ENCODE measurements at places on chromosomes 1 and 21. TPM values are rescaled to one million over a fixed set of nuclear protein-coding genes. Genes with fewer than 3 reads are reported as not detected.

KIAA0040 gene
- total RNA-seq: 45.6 TPM

VAV3 gene
- total RNA-seq: 6.1 TPM

LHX8 gene
- total RNA-seq: not detected

TTLL10 gene
- 0.15 TPM for total RNA-seq

KRTAP10-12 gene
- not detected for total RNA-seq

IRF6 gene
- 0.17 TPM for total RNA-seq

DNA sequence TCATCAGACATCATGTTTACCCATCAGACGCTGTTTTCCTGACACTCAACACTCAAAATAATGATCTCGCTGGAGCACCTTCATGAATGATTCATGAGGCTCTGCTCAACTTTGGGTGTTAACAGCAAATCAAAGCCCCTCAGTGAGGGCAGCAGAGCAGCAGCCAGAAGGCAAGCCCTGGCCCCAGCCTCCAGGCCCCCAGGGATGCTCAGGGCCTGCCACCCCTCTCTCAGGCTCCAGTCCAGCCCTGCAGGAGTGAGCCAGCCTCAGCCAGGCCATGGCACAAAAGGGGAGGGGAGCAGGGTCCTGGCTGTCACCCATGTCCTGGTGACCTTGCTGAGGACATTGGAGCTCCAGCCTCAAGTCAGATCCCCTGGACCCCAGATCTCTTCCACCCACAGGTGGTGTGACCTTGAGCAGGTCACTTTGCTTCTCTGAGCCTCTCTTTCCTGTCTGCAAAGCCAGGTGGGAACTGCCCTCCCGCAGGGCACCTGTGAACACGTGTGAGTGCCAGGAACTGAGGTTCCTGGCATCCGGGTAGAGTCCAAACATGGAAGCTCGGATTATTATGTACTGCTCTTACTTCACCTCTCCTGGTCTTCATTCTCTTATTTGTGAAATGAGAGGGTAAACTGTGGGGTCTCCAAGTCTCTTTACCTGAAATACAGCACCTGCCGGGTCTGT lies 161.6 kb upstream of the VAMP3 start:
- H3K27me3 ChIP-seq: no peaks in the 10 kb centered on the region
- no peak overlapping the region for H3K4me3 ChIP-seq
- DNase-seq: no peak
- no peaks in the 10 kb centered on the region for H3K36me3 ChIP-seq

- H3K27me3 ChIP-seq: peaks cover 19% of the 10 kb centered on the region
- no peak overlapping the region for H3K4me3 ChIP-seq
- no peaks in the 10 kb centered on the region for H3K4me1 ChIP-seq
- no peak for DNase-seq
- H3K36me3 ChIP-seq: no peaks in the 10 kb centered on the region
- no peak overlapping the region for H3K27ac ChIP-seq
Measured at GRCh38 chr1:67662884-67663283, 22.1 kb upstream of the GADD45A start.

GRCh38 chr1:197415221-197415620 lies 147.2 kb downstream of the CRB1 start:
- no peak overlapping the region for H3K4me3 ChIP-seq
- H3K36me3 ChIP-seq: no peaks in the 10 kb centered on the region
- H3K4me1 ChIP-seq: no peaks in the 10 kb centered on the region
- DNase-seq: no peak

- DNase-seq: no peak
- no peak overlapping the region for H3K4me3 ChIP-seq
- no peak overlapping the region for H3K27ac ChIP-seq
- H3K36me3 ChIP-seq: no peaks in the 10 kb centered on the region
- peaks cover 12% of the 10 kb centered on the region for H3K4me1 ChIP-seq
Measured at GRCh38 chr1:57311006-57311405, 112.9 kb downstream of the DAB1 start.

DNA sequence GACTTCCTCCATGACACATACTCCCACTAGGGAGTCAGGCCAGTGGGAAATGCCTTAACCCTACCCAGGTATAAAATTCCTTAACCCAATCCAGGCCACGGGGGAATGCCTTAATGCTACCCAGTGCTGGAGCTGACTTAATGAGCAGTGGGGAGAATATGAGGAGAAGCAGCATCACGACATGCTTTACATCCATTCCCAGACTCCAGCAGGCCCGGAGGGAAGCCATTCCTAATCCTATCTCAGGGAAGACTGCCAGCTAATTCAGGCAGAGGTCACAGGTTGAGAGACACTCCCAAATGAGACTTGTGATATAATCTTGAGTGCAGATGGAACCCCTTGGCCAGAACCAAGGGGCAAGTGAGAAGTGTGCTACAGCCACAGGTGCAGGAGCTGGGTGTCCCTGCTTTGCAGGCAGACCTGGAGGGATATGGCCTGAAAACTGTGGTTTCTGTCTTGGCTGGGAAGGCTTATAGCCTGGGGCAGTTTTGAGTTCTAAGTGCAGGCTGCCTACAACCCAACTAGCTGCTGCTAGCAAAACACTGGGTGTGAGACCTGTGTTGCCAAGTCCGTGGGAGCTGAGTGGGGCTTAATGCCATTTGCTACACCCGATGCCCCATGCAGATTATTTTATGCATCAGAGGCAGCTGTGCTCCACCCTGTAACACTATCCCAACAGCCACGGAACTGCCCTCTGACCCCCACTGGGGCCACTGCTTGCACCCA lies 45.1 kb upstream of the GUCA2A start:
- H3K27ac ChIP-seq: no peak overlapping the region
- H3K36me3 ChIP-seq: peaks cover 49% of the 10 kb centered on the region
- H3K4me3 ChIP-seq: no peak overlapping the region
- no peak for DNase-seq
- H3K4me1 ChIP-seq: peaks cover 11% of the 10 kb centered on the region

DNA sequence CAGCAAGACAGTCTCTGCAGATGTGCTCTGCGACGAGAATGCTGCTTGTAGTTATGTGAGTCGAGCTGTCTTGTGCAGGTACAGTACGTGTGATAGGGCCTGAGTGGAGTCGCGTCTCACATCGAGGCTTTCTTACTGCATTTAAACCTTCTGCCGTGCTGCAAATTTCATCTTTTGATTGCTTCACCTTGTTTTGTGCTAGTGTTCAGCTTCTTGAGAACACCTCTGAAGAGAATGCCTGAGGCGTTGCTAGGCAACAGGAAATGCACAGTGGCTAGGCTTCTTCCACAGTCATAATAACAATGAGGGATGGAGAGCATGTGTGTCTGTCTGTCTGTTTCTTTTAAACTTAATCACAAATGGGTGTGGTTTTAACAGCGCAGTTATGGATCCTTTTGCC lies 52.9 kb downstream of the MRPS6 start:
- H3K36me3 ChIP-seq: peaks cover 57% of the 10 kb centered on the region
- H3K4me1 ChIP-seq: peaks cover 50% of the 10 kb centered on the region
- no peaks in the 10 kb centered on the region for H3K27me3 ChIP-seq
- no peak overlapping the region for H3K4me3 ChIP-seq
- peak; percentile 38 for DNase-seq
- peak overlapping the region; percentile 57 for H3K27ac ChIP-seq

GRCh38 chr1:47555841-47556560 lies 118.2 kb downstream of the FOXD2 start:
- H3K27me3 ChIP-seq: peaks cover 3% of the 10 kb centered on the region
- no peak for DNase-seq
- no peaks in the 10 kb centered on the region for H3K4me1 ChIP-seq
- no peaks in the 10 kb centered on the region for H3K36me3 ChIP-seq

DNA sequence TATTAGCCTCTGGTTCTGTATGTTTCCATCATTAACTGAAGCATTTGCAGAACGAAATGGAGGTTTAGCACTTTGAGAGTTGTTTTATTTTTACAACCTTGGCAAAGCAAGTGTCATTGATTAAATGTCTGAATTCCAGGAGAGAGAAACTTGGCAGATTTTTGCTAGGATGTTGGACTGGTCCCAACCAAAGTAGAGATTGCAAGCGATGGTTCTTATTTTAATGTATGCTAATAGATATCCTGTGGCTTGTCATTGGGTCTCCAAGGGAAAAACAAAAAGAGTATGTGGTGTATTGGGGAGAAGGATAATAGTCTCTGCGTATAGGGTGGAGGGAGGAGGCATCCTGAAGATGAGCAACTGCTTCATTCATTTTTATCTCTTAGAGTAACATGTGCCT lies 457.2 kb upstream of the RUNX1 start:
- no peak for DNase-seq
- no peak overlapping the region for H3K4me3 ChIP-seq
- H3K36me3 ChIP-seq: no peaks in the 10 kb centered on the region
- H3K4me1 ChIP-seq: peaks cover 62% of the 10 kb centered on the region
- H3K27ac ChIP-seq: no peak overlapping the region

DNA sequence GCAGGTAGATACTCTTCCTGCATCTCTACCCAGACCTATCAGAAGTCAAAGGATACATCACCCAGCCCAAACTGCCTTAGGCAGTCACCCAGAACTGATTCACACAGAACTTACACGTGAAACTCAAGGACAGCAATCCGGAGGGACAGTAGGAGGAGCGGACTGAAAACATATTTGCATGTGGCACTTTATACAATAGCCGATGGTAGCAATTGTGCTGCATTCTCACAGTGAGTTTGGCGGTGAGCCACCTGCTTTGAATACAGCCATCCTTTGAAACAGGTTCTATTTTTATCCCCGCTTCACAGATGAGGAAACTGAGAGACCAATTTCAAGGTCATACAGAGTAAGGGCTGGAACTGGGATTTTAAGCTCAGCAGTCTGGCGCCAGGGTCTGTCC lies 69.5 kb downstream of the EDEM3 start:
- H3K4me3 ChIP-seq: no peak overlapping the region
- H3K27me3 ChIP-seq: peaks cover 11% of the 10 kb centered on the region
- H3K4me1 ChIP-seq: no peaks in the 10 kb centered on the region
- no peaks in the 10 kb centered on the region for H3K36me3 ChIP-seq

DNA sequence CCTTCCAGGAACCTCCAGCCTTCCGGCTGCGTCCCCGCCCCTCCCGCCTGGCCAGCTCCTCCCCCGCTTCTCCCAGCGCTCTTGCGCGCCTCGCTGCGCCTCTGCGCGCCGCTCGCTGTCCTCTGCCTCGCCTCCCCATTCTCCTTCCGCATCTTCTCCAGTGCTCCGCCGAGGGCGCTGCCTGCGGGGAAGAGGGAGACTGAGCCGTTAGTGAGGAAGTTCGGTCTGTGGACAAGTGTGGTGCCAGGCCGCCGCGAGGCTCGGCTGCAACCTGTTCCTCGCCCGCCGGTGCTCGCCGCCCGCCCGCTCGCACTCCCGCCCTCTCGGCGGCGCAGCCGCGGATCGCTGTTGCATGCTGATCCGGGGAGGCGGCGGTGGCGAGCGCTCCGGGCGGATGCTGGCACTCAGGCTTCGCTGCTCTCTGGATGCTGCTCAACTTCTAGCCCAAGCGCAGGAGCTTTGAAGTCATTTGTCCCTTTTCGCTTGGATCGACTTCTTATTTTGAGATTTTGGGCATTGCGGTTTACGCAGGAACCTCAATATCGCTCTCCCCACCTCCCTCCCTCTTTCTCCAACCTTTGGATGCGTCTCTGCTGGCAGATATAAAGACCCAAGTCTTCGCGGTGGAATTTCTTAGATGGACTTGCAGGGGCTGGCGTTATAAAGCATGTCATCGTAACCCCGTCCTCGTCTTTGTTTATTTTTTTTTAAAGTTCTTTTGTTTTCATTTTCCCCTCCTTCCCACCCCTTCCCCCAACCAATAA lies 614 bp upstream of the CACNA1E start:
- H3K36me3 ChIP-seq: no peaks in the 10 kb centered on the region
- H3K4me1 ChIP-seq: peaks cover 11% of the 10 kb centered on the region
- H3K27ac ChIP-seq: no peak overlapping the region
- DNase-seq: peak; percentile 8

DNA sequence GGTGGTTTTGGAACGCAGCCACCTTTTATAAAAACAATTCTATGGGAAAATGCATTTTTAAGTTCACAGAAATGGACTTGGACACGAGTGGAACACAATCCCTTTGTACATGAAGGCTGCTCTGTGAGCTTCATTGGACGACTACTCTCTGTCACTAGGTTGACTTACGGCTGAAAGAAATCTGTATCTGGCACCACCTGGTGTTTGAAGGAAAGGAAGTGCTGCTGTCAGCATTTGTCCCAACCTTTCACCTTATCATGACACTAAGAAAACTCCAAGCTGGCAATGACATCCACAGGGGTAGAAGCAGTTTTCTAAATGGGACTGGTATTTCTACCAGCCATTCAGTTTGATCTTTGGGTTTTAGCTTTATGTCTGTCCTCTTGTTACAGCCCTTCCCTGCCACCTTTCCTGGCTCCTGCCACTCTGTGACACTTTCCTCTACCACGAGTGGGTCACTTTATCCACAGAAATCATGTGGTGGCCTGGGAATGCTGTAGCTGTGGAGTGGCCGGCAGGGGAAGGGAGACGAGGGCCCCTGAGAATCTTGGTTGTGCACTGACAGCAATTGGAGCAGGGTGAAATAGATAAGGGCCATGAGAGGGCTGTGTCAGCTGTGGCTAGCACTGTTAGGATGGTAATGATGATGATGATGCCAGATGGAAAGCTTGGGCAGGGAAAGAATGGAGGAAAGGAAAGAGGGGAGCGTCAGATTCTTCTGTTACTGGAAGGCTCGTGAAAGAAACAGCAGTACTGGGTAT lies 85.2 kb downstream of the TBX19 start:
- peaks cover 27% of the 10 kb centered on the region for H3K4me1 ChIP-seq
- peaks cover 7% of the 10 kb centered on the region for H3K27me3 ChIP-seq
- H3K27ac ChIP-seq: no peak overlapping the region
- no peak for DNase-seq

DNA sequence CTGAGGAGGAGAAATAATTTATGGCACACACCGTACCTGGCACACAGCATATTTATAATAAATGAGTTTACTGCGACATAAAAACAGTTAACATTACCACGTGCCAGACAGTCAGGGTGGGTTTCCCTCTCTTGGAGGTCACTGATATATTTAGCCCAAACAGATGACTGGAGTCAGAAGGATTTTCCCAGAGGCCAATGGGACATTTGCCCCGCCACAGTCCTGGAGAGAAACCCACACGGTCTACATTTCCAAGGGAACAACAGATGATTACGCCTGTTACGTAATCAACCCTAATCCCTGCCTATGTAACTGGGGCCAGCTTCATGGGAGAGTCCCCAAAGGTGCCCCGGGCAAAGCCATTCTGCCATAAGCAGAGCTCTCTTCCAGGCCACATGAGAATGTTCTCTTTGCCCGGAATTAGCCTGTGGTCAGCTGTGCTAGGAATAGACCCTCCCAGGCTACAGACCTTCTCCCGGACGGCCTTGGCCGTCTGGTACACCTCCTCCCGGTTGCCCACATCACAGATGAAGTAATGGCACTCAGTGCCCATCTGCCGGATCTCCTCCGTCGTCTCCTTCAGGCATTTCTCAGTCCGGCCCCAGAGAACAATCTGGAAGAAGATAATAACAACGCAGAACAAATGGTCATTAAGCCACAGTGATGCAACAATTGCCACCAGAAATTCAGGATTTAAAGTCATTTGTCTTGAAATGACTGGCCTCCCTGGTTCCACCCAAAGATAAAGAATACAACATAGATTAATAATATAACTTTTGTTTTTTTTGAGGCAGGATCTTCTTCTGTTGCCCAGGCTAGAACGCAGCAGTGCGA lies 37.7 kb downstream of the DHRS3 start:
- H3K4me1 ChIP-seq: no peaks in the 10 kb centered on the region
- no peak overlapping the region for H3K27ac ChIP-seq
- no peak for DNase-seq
- no peak overlapping the region for H3K4me3 ChIP-seq
- no peaks in the 10 kb centered on the region for H3K27me3 ChIP-seq
